ENCODE measurements at places on chromosomes 7 and 10.

DNA sequence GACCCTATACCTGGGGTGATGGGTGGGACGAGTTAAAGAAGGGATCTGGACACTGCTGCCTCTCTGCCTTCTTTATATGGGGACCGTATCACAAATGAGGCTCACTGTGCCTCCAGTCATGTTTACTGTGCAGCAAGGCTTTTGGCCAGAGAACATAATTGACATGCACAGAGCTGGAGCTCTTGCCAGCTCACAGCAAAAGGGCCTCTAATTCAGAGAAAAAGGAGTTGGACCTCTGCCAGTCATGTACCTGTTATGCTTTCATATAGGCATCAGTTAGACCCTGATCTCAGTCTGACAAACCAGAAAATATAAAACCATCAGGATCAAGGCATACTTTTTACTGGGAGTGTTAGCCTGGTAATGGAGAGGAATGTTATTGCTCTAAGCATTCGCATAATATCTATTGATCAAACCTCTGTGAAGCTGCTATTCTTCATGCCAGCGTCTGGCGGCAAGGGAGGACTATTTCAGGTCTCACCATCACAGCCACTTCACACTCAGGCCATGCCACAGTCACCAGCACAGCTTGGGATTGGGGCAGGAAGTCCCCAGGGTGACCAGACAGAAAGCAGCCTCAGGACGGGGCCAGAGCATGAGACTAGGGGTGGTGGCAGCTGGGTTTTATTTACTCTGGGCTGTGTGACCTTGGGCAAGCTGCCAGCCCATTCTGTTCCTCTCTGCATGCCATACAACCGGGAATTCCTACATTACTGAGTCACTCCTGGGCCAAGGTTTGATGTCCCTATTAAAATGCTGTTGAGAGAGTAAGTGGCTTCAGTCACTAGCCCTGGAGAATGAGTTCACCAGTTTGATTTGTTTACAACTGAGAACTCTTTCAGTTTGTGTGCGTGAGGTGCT, 90.1 kb downstream of the NPSR1 start:
- DNase-seq: no peak

DNA sequence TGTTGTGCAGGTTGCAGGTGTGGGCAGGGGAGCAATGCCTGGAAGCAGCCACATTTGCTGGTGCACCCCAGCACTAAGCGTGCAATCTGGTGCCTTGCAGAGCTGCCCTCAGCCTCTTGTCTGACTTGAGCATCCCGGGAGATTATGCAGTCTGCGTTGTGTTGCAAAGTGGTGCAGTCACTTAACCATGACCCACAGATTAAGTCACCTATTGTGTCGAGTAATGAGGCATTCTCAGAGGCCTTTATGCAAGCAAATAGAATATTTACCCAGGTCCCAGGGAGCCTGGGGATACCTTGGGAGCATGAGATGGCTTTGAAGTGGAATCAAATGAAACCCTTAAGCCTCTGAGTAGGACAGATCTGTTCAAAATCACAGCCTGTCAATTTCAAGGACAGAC, 529.0 kb downstream of the TYW1 start:
- no peak for DNase-seq

- DNase-seq: no peak
Observed at GRCh38 chr7:100685631-100686145, 8.4 kb downstream of the GIGYF1 start.

DNA sequence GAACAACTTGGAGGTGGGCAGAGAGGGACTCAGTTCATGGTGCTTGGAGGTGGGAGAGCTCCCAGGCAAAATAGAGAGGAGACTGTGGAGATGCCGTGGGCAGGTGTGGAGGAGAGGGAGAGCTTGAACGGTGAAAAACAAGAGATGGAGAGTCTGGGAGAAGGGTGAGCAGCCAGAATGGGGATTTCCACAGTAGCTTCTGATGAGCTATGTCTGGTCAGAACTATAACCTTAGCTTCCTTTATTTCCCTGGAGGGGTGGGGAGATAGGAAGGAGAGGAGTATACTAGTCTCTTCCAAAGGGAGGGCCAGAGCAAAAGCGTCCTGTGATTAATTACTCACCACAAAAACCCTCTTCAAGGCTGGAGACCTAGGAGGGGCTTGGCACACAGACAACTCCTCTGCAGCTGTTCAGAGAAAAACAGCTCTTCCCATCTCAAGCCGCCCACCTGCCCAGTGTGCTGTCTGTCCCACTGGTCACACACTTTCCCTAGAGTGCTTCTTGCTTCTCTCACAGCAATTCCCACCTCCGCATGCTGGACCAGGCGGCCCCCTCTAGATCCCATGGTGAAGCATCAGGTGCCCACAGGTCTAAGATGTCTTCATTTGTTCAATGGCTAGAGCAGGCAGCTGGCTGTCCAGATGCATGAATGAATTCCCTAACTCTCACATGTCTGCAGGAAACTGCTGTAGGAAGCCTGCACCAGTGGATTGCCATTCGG, 41.9 kb downstream of the TAS2R41 start:
- DNase-seq: no peak

- DNase-seq: no peak
Observed at GRCh38 chr7:73971322-73971703, 56.7 kb upstream of the ELN start.

DNA sequence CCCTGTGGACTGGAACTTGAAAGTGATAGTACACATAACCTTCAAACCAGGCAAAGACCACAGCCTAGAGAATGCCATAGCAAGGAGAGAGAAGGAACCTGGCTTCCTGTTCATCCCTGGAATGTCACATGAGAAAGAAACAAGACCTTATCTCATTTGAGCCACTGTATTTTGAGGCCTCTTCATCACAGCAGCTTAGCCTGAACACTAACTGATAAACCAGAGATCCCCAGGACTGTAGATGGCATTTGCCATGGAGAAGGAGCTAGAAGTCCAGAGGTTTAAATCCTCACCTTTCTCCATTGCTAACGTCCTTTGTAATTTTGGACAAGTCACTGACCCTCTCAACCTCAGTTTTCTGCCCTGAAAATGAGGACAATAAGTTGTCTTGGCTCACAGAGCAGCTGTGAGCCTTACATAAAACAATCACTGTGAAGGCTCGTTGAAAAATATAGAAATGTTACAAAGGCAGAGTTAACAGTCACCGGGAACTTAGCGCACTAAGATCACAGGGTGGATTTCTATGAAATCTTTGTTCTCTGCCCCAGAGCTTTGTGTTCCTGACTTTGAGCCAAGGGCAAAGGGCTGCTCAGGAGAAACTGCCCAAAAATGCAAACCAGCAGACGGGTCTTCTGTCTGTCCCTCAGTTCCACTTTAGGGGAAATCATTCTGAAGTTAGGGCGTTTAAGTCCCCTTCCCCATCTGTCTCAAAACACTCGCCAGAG, 197.0 kb downstream of the USP6NL start:
- DNase-seq: no peak

DNA sequence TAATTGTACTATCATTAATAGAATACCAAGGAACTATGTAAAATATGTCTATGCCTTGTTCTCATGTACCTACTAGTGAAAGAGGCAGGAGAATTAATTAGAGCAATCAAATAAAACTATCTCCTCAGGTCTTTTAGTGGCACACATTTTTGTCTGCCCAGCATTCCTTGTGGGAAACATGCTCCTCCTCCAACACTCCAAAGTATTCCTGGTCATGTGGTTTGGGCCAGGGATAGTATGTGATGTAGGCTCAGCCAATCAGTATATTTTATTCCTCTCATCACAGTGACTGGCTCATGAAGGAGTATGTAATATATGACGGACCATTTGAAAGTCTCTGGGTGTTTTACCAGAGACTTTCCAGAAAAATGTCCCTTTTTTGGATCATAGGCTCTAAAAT, 16.7 kb upstream of the SYPL1 start:
- DNase-seq: no peak

- no peak for DNase-seq
Observed at GRCh38 chr10:110802090-110802489, 69.6 kb upstream of the PDCD4 start.

- DNase-seq: no peak
Observed at GRCh38 chr7:78195281-78195680, 396.7 kb downstream of the PHTF2 start.

DNA sequence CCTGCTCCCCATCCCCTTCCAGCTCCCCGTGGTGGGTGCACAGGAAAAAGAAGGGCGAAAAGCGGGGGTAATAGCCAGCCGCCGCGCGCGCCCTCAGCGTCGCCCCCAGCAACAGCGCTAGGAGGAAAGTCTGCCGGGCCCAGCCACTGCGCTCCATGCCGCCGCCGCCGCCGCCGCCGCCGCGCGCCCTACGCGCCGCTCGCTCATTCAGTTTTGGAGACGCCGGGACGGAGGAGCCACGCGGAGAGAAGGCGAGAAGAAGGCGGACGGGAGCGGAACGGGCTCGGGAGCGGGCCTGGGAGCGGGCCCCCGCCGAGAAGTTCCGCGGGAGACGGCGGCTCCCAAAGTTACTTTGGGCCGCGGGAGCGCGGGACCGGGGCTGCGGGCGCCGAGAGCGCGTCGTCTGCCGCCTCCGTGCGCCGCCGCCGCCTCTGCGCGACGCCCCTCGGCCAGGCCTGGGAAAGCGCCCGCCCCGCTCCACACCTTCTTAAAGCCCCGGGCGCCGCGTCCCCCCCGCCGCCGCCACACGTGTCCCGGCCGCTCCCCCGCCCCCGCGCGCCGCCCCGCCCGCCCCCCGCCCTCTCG, at the start of gene RELN:
Gene RELN, minus strand, starts transcription at position 459 of the 585 bp plus-strand sequence. Its CDS starts 302 bp downstream, at position 157.
- no peak for DNase-seq

DNA sequence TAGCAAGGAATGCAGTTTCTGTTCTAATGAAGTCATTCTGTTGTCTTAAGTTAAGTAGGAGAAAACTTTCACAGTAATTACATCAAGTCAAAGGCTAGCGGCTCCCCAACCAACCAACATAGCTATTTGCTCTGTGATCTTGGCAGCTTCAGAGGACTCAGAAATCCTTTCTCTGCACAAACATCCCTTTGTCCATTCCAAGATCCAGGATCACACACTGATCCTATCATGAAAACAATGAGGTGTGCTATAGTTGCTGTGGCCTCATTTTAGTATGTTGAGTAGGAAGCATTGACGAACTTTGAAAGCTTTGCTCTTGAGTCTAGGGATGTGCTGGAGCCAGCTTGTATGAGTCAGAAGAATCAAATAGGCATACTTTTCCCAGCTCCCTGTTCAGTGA, 218.2 kb upstream of the PRSS58 start:
- no peak for DNase-seq

- no peak for DNase-seq
Observed at GRCh38 chr10:73065441-73065840, 31.2 kb downstream of the P4HA1 start.

DNA sequence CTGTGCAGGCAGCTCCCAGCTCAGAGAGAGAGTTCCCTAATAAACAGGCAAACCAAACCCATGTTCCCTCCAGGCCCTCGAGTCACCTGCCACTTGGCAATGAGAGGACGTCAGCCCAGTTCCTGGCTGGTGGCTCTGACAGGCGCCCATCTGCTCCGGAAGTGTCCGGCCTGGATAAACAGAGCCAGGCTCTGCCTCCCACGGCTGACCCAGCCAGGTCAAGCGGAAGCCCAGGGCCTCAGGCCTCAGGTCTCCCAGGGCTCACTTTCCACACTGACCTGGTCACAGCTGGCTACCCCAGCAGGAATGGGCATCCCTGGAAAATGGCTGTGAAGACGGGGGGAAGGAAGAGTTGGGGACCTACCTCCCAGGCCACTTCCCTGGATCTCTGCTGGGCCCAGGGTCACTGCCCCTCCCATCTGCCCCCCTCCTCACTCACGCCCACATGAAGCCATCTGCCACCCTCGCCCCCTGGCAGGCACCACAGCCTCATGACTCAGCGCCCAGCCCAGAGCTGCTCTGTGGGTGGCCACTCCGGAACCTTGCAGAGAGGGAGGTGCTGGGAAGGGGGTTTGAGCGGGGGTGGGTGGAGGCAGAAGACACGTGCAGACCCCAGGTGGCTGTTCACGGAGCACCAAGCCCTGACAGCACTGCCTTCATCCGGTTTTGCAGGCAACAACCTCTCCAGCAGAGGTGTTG, 37.4 kb upstream of the DUSP5 start:
- peak; percentile 44 for DNase-seq

- no peak for DNase-seq
Observed at GRCh38 chr10:87827681-87828080, 9.7 kb upstream of the ATAD1 start.

GRCh38 chr10:4127518-4128315, 342.7 kb upstream of the KLF6 start:
- no peak for DNase-seq

DNA sequence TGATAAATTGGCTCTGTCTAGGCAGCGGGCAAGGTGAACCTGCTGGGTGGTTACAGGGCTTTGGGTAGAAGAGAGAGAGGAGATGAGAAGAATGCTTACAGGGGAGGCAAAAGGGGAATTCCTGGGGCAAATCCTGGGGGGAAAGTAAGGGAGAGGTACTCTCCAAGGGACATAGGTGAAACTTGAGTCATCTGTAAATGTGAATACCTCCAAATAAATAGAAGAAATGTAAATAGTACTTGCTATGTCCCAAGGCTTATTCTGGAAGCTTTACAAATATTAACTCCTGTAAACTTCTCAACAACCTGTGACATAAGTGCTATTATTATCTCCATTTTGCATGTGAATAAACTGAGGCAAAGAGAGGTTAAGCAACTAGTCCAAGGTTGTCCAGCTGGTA, 57.7 kb upstream of the CDK13 start:
- DNase-seq: no peak

- no peak for DNase-seq
Observed at GRCh38 chr7:12975412-12975811, 288.0 kb downstream of the ARL4A start.

GRCh38 chr7:46283852-46284251, 362.8 kb upstream of the IGFBP3 start:
- DNase-seq: no peak

DNA sequence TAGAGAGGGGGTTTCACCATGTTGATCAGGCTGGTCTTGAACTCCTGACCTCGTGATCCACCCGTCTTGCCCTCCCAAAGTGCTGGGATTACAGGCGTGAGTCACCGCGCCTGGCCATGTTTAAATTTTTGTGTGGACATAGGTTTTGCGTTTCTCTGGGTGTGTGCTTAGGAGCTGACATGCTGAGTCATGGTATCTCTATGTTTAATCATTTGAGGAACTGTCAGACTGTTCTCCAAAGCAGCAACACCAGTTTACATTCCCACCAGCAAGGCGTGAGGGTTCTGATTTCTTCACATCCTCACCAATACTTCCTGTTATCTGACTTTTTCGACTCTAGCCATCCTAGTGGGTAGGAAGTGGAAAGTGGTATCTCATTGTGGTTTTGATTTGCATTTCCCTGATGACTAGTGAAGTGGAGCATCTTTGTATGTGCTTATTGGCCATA, 153.7 kb downstream of the DNAJB6 start:
- DNase-seq: no peak

DNA sequence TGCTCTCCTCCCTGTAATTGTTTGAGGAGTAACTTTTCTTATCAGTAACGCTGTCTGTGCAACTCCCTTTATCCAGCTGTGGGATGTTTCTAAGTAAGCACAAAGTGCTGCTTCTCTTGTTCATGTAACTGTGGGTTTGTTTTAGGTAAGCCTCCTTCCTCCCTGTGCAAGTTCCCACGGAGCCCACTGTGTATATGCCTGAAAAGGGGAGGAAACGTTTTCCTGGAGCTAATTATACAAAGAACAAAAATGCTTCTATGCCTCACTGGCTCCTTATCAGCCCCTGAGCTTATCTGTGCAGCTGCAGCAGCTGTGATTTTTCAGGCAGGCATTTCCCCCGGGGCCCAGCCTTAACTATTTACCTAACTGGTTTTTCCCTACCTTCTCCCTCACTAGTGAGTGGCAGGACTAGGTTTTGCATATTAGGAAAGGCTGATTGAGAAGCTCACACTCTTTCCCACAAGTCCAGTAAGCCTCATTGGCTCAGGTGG, 593.4 kb upstream of the GHITM start:
- DNase-seq: no peak

GRCh38 chr10:132865851-132866600, 76.3 kb downstream of the CFAP46 start:
- DNase-seq: no peak

Measured in activated gamma-delta T cell (primary cell).